Fibroblast of lung (primary cell): ENCODE measurements at places on chromosomes 11 and 22. TPM values are rescaled to one million over a fixed set of nuclear protein-coding genes. Genes with fewer than 3 reads are reported as not detected.

NLRP14 gene
- total RNA-seq: under 0.01 and 0.17 TPM in 2 replicates

DNA sequence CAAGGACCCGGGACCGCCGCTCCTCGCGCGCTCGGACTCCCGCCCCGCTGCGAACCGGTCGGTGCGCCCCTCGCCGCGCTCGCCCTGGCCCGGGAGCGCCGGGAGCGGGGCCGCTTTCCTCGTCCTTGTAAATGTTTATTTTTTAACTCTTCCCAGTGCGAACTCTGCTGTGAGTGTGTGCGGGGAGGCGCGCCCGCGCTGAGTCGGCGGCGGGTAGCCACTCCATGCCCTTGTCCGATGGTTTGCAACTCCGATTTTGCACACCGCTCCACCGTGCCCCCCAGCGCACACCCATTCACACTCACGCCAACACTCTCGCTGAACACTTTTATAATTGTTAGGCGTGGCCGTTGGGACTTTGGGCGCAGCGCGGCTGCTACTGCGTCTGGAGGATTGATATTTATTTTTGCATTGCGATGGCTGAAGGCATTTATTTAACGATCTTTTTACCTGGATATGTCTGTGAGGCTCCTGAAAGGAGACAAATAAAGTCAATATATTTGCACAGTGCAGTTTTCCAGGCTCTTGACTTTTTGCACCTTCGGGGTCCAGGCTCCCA lies 1.0 kb downstream of the C11orf96 start:
- H3K4me1 ChIP-seq: peaks cover 4% of the 10 kb centered on the region
- H3K36me3 ChIP-seq: no peaks in the 10 kb centered on the region
- DNase-seq: peak; percentile 39
- no peak overlapping the region for H3K27ac ChIP-seq
- H3K27me3 ChIP-seq: peaks cover 38% of the 10 kb centered on the region
- H3K4me3 ChIP-seq: peak overlapping the region; percentile 17

GRCh38 chr11:76114238-76114637 lies 92.1 kb downstream of the WNT11 start:
- DNase-seq: no peak
- H3K36me3 ChIP-seq: no peaks in the 10 kb centered on the region
- H3K27ac ChIP-seq: no peak overlapping the region
- H3K27me3 ChIP-seq: no peaks in the 10 kb centered on the region
- no peak overlapping the region for H3K4me3 ChIP-seq

OR5AR1 gene
- not detected in 2 replicates for total RNA-seq

- no peak for DNase-seq
- no peaks in the 10 kb centered on the region for H3K36me3 ChIP-seq
- H3K4me3 ChIP-seq: no peak overlapping the region
These were observed 424.6 kb downstream of the BUD13 start for GRCh38 chr11:116348226-116348625.

DNA sequence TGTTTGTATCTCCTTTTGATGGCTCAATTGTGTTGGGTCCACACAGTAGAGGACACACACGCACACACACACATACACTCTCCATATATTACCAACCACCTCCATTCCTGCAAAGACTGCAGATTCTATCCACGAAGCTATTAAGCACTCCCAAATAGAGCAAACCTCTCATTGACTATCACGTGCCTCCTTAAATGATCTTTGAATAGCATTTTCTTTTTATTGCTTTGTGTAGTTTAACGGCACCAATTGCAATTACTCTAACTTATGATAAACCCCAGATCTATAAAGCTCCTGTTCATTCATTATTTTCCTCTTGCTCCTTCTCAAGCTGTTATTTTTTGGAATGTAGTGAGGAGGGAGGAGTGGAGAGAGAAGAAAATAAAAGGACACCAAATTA lies 204.7 kb downstream of the ST3GAL4 start:
- no peak overlapping the region for H3K4me3 ChIP-seq
- H3K36me3 ChIP-seq: no peaks in the 10 kb centered on the region
- no peak for DNase-seq
- H3K27ac ChIP-seq: no peak overlapping the region
- H3K27me3 ChIP-seq: no peaks in the 10 kb centered on the region
